ENCODE measurements at places on chromosomes 11 and 22.

GRCh38 chr11:93169950-93170561 lies 27.7 kb downstream of the SLC36A4 start:
- peak; percentile 14 for DNase-seq

DNA sequence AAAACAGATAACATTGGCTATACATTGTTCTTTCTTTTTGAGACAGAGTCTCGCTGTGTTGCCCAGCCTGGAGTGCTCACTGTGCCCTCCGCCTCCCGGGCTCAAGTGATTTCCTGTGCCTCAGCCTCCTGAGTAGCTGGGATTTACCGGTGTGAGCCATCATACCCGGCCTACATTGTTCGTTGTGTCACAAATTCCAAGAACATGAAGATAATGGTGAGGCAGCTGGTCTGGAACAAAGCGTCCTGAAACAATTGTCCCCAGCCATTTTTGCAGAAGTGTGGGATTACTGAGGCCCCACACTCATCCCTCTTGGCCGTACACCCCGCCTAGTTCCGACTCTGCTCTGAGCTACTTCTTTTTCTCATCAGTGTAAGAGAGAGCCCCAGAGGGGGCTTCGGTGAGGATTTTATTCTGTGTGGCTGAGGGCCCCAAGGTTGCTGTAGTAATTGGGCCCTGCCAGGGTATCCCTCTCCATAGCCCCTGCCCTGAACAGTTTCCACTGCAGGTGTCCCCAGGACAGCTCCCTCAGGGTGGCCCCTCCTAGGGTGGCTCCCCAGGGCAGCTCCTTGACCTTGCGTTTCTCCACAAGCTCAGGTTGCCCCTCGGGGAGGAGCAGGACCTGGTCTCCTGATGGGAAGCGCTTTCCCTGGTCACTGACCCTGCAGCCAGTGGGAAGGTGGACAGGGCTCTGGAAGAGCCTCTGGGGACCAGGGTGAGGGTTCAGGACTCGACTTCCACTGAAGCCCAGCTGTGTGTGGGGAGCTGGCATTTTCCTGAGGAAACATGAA lies 13.1 kb upstream of the ARSA start:
- no peak for DNase-seq

- peak; percentile 55 for DNase-seq
Observed at GRCh38 chr22:41022470-41023298, 69.7 kb upstream of the EP300 start.

GRCh38 chr11:72085621-72086351 lies 5.1 kb downstream of the LRRC51 start:
- DNase-seq, result no peak

GRCh38 chr11:108961095-108961494 lies 296.2 kb downstream of the DDX10 start:
- DNase-seq, result no peak

DNA sequence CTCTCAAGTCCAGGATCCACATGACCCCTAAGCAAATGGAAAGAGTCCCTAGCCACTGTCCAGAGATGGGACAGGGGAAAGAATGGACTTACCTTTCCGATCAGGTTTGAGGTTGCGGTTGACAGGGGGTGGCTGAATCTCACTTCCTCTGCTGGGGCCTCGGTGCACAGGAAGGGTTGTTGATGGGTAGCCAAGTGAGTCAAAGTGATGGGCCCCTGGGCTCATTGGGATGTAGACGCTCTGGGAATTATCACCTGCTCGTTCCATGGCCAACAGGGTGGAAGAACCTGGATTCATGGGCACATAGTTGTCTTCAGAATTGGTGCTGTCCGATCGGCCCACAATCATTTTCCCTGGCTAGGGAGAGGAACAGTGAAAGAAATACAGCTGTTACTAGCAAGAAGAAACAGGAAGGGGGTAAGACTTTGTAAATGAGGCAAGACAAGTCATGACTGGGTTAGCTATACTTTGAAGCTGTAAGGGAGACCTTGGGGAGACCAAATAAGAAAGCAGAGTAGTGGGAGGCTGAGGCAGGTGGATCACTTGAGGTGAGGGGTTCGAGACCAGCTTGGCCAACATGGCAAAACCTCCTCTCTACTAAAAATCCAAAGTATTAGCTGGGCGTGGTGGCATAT lies 34.7 kb downstream of the USP35 start:
- DNase-seq, result no peak

- DNase-seq, result no peak
Observed at GRCh38 chr11:133949129-133949528, 7.6 kb downstream of the IGSF9B start.

- no peak for DNase-seq
Observed at GRCh38 chr11:65376138-65376713, 6.2 kb downstream of the SLC25A45 start.

DNA sequence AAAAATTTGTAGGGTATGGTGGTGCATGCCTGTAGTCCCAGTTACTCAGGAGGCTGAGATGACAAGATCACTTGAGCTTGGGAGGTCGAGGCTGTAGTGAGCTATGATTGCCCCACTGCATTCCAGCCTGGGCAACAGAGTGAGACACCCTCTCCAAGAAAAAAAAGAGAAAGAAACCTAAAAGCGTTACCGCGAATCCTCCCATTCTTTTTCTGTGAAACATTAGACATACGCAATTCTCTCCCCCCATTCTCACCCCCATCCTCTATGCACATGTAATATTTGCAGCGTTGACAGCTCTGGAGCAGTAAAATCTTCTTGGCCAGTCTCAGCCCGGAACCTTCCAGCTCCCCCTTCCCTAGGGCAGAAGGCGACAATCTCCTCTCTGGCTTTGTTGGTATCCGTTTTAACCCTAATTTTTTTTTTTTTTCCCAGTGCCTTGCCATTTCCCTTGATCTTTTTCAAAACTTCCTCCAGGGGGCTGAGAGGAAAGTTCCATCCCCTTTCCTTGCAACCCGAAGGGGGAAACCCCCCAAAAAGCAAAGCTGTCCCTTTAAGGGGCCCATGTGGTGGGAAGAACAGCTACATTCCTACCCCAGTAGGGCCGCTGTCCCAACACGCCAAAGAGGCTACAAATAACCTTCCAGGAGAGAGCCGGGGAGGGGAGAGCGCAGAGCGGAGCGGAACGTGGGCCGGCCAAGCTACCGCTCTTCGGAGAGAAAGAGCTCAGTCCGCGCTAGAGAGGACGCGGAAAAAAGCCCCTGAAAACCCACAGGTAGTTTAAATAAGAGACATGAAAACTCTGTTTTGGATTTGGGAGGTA lies 1.9 kb downstream of the LRP4 start:
- DNase-seq, result no peak

GRCh38 chr11:79503028-79503427 lies 62.2 kb upstream of the TENM4 start:
- no peak for DNase-seq

DNA sequence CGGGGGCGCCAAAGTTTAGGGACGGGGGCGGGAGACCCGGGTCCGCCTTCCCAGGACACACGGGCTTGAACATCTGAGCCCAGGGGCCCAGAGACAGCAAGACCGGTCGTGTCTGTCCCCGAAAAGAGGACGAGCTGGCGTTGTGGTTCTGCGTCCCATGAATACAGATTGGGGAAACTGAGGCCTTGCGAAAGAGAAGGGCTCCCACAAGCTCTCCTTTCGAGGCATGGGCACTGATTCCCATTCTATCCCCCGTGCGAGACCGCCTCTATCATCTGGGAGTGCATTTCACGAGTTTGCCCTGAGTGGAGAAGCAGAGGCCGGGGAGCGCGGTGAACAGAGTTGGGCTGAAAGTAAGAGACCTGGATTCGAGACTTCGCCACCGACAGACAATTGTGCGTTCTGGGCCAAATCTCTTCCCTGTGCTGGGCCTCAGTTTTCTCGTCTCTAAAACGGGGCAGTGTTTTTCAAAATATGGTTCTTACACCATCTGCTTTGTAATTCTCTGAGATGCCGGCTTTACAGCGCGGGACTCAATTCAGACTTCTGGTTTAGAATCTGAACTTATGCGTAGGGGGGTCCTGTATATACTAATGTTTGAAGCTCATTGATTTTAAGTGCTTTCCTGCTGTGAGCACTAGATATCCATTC lies 471 bp downstream of the RNF185 start:
- no peak for DNase-seq

GRCh38 chr11:125263268-125263790 lies 98.8 kb downstream of the PKNOX2 start:
- peak; percentile 68 for DNase-seq

DNA sequence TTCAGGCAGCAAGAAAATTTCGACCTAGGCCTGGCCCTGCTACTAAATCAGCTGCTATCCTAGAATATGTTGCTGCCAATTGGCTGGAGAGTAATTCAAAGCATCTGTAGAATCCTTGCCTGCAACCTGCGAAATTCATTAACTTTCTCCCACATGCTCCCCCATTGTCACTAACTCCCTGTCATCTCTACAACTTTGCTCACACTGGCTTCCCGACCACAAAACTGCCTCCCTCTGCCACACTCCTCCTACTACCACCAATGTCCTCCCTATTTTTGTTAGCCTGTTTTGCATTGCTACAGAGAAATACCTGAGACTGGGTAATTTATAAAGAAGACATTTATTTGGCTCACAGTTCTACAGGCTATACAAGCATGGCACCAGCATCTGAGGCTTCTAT lies 570.6 kb downstream of the INSC start:
- DNase-seq, result no peak

DNA sequence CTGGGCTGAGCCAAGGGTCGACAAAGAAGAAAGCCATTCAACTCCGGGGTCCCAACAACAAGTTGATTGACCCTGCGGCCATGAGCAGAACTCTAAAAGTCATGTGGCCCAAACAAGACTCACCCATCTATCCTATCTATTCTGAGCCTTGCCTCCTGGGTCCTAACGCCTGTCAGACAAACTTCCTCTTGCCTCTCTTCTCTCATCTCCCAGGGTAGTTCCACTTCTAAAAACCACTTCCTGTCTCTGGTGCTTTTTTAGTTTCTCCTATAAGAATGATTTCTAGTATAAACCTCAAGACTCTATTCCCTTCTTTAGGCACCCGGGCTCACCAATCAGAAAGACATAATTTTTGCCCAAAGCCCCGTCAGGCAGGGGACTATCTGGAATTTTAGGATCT lies 530.2 kb downstream of the DLG2 start:
- no peak for DNase-seq

DNA sequence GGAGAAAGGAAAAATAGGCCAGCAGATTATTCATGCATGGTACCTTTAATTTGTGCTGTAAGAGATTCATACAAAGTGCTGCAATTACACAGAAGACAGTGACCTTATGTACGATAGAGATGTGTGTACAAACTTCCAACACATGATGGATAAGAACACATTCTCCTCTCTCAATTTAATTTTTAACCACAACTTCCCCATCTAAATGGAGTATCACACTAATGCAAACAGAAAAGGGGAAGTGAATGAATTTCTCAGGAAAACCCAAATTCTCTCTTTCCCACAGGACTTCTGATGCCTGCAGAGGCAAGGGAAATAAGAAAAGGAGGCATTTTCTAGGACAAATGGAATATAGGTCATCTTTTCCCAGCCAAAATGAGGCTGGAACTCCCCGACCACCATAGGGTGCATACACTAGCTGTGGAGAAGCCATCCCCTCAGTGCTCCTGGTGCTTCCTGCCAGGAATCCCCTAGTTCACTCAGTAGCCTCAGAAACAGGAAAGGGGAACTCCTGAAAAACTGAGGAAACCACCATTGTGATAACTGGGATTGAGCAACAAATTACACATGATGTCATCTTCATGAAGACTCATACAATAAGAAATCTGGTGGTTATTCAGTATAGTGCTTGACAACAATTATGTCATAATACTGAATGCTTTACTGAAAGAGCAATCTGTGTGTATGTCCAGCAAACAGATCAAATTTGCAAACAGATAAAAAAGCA lies 22.4 kb downstream of the MMP10 start:
- peak; percentile 39 for DNase-seq

DNA sequence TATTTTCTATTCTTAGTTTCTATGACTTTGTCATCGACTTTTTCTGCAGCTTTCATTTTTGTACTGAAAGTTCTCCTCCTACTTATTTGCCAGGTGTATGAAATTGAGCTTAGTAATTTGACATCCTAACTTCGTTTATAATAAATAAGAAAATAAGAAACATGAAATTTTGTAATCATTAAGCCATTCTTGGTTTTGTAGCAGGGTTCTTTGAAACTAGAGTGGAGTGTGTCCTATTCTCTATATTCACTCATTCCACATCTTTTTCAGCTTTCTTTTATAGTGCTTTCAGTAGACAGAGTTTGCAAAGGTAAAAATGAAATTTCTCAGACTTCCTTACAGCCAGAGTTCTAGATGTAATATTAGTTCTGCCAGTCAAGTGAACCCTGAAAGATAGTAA lies 47.8 kb downstream of the FANCF start:
- DNase-seq, result no peak

DNA sequence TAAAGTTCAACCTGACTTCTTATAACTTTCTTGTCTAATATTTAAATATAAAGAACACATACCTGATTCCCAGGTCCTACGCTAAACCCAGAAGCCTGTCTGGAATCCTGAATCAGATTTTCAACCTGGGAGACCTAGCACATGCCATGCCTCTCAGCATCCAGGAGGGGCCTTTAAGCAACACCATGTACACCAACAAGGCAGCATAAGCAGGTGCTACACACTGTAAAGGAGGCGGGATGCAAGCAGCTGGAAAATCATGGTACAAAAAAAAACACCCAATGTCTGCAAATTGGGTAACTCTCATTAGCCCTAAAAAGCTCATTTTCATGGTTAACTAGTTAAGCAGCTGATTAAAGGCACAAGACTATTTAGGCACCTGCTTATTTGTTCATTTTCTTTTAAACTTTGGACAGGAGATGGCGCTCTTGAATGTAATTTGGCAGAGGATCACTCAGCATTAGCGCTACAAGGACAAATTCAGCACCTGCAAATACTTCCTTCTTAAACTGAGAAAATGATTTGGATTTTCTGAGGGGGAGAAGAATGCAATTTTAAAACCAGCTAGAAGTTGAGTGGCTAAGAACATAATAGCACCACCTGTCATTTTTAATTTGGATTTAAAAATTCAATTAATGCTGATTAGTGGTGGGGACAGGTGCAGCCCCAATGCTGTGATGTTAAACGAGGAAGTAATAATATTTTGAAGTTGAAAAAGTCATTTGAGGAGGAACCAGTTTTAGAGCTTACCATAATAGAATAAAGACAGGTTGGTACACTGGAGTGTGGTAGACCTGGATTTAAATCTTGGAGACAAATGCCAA lies 104.0 kb downstream of the FAR1 start:
- DNase-seq, result peak; percentile 28
